ENCODE measurements at places on chromosomes 11 and 22.

GRCh38 chr11:1516273-1517067, 29.9 kb upstream of the MOB2 start:
- no peak for DNase-seq

GRCh38 chr11:30594646-30595411, 8.7 kb upstream of the MPPED2 start:
- no peak for DNase-seq

DNA sequence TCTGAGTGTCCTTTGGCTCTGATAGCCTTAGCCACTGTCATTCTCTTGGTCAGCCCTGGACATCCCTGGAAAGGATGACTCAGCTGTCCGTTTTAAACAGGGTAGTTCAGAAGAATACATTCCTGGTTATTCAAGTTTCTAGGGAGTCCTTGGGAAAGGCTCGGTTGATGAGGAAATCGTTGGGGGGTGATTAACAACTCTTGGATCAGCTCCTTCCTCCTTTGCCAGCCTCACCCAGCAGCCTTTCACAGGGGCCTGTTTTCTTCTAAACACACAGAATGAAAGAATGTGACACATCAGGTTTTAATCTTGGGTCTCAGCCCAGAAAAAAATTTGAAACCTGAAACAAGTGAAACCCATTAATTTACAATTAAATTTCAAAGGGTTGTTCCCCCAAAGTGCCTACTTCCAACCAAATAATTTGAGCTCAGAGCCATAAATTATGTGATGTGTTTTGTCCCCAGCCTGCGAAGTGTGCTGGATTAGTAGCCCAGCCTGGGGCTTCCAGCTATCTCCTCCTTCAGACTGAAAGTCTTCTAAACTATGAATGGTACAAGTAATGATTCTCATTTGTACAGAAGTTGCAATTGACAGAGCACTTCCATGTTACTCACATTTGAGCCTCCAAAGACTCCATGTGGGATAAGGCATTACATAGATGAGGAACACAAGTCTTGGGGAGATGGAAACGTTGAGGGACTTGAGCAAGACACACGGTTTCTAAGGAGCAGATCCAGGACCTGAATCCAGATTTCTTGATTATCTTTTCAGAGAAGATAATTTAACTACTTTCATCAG, 19.3 kb upstream of the MRGPRX2 start:
- DNase-seq = no peak

DNA sequence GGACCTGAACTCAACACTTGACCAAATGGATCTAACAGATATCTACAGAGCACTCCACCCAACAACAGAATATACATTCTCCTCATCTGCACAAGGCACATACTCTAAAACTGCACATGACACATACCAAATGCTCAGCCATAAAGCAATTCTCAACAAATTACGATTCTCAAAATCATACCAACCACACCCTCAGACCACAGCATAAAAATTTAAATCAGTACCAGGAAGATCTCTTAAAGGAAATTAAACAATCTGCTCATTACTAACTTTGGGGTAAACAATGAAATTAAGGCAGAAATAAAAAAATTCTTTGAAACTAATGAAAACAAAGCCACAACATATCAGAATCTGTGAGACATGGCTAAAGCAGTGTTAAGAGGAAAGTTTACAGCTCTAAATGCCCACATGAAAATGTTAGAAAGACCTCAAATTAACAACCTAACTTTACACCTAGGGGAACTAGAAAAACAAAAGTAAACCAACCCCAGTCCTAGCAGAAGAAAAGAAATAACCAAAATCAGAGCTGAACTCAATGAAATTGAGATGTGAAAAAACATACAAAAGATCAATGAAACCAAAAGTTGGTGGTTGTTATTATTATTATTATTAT, 37.2 kb downstream of the TMEM123 start:
- no peak for DNase-seq

GRCh38 chr11:70819022-70819421, 420.7 kb downstream of the CTTN start:
- no peak for DNase-seq

DNA sequence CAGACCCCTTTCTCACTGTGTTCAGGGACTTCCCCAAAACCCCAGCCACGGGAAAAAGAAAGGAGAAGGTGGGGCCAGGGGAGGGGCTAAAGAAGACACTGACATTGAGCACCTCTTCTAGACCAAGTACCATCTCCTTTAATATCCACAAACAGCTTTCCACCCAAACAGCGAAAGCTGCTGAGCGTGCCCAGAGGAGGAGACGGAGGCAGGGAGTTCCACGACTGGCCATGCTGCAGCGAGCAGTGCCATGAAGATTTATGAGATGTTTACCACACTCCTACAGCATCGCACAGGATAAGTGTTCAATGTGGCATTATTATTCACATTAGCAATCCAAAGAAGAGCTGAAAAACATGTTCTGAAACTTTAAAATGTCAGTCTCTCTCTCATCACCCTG, 127.4 kb downstream of the LARGE1 start:
- DNase-seq = no peak

- DNase-seq = no peak
Observed at GRCh38 chr11:64539239-64539638, 51.8 kb upstream of the SLC22A12 start.

DNA sequence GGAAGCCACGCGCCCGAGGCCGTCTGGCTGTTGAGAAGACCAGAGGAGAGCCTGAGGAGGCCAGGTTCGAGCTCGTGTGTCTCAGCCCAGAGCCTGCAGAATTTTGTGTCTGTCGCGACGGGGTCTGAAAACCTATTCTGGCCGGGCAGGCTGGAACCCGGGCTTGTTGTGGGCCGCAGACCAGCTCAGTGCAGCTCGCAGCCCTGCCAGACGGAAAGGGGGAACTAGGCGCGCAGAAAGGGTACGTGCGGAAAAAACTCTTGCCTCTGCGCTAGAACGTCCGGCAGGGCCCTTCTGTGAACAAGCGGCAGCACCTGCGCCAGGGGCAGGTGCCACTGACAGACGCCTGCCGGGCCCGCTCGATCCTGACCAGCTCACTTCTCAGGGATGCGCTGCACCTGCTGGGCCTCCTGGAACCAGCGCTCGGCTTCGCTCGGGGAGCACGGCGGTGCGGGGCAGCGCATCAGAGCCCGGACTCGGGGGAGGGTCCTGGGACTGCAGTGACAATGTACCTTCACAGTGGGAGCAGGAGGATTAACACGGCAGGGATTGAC, 409.3 kb downstream of the BRD1 start:
- no peak for DNase-seq

DNA sequence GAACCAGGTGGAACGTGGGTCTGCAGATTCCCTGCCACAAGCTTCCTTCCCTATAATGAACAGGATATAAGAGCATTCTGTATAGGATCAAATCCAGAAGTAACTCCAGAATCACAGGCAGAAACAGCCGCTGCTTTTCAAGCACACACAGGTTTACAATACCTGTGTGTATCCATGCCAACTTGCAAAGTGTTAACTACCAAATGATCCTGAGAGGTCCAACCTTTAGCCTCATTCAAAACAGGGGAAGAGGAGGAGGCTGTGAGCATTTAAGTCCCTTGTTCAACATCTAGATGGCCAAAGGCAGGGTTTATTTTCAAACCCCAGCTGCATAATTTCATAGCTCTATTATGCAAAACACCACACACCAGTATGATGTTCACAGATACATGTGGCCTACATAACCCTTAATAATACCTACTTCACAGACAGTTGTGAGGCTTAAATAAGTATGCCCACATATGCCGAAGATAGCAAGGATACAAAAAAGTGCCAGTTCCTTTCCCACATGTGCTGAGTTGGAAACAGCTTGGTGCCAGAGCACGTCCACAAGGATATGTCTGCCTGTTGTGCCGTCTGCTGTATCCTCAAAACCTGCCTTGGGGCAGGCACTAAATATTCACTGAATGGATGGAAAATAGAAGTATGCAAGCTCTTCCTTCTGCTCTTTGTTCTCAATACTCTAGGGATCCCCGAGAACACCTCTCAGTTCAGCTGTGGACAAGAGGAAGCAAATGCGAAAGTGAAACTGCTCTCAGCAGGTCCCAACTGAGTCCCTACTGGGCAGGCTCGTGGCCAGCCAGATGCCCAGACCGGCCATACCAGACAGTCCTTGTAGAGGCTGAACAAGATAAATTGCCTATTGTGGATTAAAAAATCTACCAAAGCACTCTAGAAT, 66.8 kb downstream of the LARGE1 start:
- DNase-seq = no peak

DNA sequence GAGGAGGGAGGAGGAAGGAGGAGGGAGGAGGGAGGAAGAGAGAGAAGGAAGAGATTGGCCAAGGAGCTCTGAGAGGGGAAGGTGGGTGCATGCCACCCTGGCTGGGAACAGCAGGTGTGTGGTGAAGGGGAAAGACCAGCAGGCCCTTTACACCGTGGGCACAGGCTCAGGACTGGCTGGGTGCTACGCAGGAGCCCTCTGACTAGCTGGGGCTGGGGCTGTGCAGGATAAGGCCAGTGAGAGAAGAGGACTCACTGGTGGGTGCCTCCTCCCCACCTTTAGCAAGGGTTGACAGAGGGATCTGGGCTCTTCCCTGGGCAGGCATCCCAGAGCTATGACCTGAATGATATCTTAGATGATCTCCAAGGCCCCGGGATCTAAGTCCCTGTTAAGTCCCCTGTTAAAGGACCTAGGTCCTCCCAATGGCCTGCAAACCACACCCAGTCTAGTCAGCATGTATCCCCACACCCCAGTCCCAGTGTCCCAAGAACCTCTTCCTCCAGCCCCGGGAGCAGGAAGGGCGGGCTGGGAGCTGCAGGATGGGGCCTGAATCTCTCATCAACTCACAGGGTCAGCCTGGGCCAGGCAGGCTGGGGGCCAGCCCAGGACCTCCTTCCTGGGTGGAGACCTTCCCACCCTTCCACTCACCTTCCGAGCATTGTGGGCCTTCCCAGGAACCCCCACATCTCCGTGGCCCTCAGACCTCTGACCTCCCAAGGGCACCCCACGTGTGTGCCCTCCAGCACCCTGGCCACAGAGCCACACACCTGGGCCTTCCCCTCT, 55.4 kb downstream of the CDKN1C start:
- no peak for DNase-seq

- no peak for DNase-seq
Observed at GRCh38 chr22:39367035-39367434, 17.2 kb downstream of the SYNGR1 start.

DNA sequence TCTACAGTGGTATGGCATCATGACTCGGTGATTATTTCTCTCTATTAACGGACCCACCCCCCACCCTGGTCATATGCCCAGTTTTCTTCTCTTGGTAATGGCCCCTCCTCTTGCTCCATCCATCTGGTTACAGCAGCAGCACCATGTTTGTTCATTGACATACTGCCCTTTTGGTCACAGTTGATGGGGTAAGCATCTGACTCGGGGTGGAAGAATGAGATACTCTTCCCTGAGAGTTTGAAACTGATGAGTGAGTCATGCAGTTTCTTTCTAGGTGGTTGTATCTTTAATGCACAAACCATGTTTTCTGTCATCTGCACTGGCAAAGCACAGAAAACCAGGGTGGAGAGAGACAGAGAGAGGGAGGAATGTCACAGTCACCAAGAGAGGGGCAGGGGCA, 126.0 kb downstream of the SYN3 start:
- no peak for DNase-seq

- DNase-seq = no peak
Observed at GRCh38 chr11:6895010-6895409, 2.7 kb upstream of the OR2D2 start.
